ENCODE measurements at places on chromosomes 7 and 10.

GRCh38 chr10:120972259-120972658 lies 121.1 kb downstream of the WDR11 start:
- DNase-seq: no peak

DNA sequence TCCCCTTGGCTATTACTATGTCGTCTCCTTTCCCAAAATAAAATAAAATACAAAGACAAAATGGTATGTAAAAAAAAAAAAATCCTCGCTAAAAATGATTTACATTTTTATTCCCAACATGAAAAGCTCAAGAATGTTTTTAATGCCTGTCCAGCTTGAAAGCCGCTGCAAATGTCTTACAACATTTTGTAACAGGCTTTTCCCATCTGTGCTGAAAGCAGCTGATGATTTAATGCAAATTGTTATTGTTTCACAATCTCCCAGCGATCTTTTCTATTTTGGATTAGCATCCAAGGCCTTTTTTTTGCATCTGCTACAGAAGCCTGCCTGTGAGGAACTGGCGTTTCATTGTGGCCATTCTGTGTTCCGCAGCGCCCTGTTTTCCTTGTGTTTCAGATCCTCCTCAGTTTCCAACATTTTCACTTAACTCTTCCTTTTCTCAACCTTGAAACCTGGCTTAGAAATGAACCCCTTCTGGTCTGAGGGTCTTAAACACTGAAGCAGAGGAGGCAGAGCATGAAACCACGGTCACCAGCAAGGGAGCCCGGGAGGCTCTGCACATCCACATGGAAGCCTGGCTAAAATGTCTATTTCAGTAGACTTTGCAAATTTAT lies 712.1 kb downstream of the PARD3 start:
- no peak for DNase-seq

GRCh38 chr7:128940494-128941322 lies 3.0 kb downstream of the IRF5 start:
- DNase-seq: no peak

- DNase-seq: no peak
These were observed 569.5 kb downstream of the SORCS3 start for GRCh38 chr10:105210546-105210945.

DNA sequence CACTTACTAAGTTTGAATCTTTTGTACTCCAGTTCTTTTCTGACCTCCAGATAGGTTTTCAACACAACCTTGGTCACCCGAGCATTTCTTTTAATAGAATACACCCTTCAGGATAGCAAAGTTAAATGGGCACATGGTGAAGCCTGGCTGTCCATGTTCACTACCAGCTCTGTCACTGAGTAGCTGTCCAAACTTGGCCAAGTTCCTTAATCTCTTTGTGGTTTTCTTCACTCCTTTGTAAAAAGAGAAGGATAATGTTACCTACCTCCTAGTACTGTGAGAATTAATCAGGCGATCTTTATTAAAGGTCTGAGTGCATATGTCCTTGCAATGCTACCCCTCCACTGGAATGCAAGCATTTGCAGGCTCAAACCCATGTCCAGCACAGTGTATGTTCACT lies 128.1 kb upstream of the PTPRZ1 start:
- no peak for DNase-seq

DNA sequence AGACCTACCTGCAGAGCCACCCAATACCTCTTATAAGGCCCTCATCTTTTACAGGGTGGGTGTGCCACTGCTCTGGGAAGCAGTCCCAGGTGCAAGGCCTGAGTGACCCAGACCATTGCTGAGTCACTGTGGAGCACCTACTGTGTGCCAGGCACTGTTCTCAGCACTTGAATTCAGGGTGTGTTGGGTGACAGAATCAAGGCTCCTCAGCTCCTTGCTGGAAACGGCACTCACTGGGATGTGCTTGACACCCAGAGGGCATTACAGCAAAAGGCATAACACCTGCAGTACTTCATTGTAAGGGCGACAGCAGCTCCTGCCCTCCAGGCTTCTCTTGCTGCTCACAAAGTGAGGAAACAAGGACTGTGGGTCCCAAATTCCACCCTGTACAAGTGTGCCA lies 7.1 kb downstream of the CAMK2B start:
- DNase-seq: no peak

- no peak for DNase-seq
These were observed 128.2 kb upstream of the CHST15 start for GRCh38 chr10:124221356-124222317.

- DNase-seq: no peak
These were observed 276.9 kb downstream of the TCF7L2 start for GRCh38 chr10:113226831-113227445.

DNA sequence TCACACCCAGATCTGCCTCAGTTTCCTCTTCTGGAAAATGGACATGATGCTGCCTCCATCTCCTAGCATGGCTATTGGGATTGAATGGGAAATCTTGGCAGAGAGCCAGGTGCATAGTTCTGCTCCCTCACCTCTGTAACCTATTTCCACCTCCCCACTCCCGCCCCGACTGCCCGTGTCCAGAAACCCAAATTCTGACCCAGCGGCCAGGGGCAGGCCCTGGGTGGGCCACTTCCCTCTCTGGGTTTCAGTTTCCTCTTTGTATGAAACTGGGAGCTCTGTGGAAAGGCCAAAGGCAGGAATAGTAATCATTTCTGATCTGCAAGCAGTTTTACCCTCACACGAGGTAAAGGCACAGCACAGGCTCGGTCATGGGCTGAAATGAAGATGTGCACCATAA lies 74.1 kb upstream of the DUSP5 start:
- DNase-seq: no peak

DNA sequence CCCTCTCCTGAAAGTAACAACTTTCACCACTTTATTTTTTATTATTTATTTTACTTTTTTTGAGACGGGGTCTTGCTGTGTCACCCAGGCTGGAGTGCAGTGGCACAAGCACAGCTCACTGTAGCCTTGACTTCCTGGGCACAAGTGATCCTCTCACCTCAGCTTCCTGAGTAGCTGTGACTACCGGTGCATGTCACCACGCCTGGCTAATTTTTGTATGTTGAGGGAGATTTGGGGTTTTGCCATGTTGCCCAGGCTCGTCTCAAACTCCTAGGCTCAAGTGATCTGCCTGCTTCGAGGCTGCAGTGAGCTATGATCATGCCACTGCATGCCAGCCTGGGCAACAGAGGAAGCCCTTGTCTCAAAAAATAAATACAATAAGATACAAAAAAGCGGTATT lies 14.9 kb upstream of the SLIT1 start:
- no peak for DNase-seq

GRCh38 chr10:117320050-117320665 lies 55.1 kb downstream of the PDZD8 start:
- no peak for DNase-seq

All from stimulated activated CD4-positive, alpha-beta T cell treated with anti-CD3 and anti-CD28 coated beads, Interleukin-15, amount 100 ng/mL, for 1 hour (primary cell).